IPS-NIHi11 (cell line): ENCODE measurements at places on chromosomes 16 and 17.

DNA sequence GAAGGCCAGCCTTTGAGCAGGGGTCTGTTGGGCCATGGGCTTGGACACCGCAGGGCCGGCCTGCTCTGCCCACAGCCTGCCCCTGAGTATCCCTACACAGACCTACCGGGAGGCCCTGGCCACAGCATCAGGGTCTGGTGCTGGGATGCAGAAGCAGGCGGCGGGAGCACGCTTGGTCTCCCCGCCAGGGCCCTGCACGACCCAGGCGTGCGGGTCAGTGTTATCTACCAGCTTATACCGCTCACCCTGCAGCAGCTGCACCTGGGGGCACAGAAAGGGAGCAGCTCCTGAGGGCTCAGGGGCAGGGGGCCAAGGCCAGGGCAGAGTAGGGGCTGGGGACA lies 8.8 kb downstream of the EVPL start:
- no peak for DNase-seq

- peak; percentile 60 for DNase-seq
These were observed 40.7 kb upstream of the ANKFY1 start for GRCh38 chr17:4304417-4305027.

GRCh38 chr17:2571523-2572303 lies 21.7 kb upstream of the PAFAH1B1 start:
- no peak for DNase-seq

DNA sequence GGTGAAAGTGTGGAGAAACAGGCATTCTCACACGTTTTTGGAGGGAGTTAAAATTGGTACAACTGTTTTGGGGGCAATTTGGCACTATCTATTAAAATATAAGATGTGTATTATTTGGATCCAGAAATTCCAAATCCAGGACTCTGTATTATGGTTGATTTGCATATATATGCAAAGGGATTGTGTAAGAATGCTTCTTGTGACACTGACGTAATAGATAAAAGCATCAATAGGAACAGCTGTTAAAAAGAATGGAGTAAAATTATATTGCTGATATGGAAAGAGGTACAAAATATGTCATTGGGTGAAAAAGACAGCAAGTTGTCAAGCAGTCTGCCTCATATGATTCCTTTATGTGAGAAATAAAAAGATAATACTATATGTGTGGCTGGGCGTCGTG lies 17.3 kb downstream of the FA2H start:
- DNase-seq, result no peak

GRCh38 chr17:79050551-79050950 lies 24.1 kb upstream of the ENGASE start:
- DNase-seq, result no peak

DNA sequence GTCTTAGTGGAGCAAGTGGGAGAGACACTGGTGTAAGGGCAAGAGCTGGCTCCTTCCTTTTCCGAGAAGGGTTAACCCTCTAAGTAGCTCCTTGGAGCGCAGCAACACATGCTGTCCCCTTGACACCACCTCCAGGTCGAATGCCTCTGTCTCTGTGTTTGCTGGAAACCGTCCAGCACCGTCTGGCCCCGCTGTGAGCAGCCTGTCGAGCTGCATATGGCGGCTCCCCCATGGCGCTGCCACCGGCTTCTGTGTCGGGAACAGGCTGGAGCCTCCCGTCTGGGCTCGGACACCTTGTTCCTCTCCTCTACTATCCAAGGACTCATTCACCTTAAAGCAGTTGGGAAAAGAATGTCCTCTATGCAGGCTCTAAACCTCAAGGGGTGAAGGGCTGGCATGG lies 28.9 kb upstream of the WSCD1 start:
- DNase-seq, result no peak

- DNase-seq, result no peak
These were observed 46.8 kb upstream of the TMEM97 start for GRCh38 chr17:28272166-28272565.

- DNase-seq, result no peak
These were observed 204.0 kb upstream of the CACNG5 start for GRCh38 chr17:66630828-66631472.

- no peak for DNase-seq
These were observed 276.3 kb upstream of the MYOCD start for GRCh38 chr17:12389421-12389820.

- no peak for DNase-seq
These were observed 8.3 kb upstream of the GALK1 start for GRCh38 chr17:75773121-75773807.

DNA sequence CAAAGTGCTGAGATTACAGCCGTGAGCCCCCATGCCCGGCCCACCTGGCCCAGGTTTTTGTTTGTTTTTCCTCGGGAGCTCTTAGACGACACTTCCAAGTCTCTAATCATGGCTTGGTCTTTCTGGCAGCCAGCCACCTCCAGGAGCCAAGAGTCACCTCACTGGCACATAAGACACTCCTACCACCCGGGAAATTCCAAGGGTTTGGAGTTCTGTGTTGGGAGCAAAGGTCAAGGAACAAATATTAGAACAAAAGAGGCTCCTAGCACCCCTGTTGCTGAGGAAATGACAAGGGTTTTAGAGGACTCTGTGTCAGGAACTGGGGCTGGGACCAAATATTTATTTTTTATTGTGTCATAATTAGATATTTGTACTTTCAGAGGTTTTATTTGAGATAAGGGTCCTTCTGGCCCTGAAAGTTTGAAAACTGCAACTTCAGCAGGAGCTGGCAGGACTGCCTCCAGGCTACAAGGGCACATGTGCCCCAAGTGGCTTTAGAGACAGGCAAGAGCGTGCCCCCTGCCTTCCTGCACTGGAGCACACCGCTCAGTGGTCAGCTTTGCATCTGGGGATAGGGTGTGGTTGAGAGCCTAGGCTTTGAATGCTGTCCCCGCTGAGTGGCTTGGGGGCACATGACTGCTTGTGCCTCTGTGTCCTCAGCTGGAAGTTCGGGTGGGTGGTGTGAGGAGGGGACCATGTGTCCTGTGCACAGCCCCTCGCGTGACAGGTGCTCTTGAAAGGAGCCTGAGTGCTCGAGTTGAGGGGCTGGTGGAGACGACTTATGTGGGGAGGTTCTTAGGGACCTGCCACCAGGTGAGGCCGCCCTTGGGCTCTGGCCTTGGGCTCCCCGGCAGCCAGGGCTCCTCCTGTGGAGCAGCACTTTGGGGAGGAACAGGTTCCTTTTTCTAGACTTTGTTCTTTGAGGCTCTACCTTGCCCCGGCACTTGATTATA lies 29.7 kb downstream of the MGRN1 start:
- no peak for DNase-seq

DNA sequence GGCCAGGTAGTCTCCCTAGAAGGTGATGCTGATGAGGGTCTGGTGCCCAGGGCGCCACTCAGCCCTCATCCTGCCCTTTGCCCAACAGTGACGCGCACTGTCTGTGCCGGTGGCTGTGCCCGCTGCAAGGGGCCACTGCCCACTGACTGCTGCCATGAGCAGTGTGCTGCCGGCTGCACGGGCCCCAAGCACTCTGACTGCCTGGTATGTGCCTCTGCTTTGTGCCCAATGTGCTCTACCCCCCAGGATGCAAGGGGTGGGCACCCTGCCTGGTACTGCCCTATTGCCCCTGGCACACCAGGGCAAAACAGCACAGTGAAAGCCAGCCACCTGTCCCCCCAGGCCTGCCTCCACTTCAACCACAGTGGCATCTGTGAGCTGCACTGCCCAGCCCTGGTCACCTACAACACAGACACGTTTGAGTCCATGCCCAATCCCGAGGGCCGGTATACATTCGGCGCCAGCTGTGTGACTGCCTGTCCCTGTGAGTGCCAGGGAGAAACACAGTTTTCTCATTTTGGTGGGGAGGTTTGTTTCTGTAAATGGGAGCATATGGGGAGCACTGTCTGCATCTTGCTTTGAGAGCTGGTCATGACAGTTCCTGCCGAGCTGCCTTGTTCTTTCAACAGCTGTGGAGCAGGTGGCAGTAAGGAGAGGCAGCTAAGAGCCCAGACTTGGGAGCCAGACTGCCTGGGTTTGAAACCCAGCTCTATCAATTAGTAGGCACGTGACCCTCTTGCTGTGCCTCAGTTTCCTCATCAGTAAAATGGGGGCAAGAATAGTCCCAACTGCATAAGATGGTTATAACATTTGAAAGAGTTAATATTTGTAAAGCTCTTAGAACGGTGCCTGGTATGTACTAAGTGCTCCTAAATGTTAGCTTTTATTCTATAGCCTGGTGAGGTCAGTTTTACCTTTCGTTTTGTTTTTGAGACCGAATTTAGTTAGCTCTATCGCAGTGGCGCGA lies 10.4 kb downstream of the ERBB2 start:
- DNase-seq, result no peak

GRCh38 chr17:5019475-5019956 lies 15.7 kb downstream of the SLC52A1 start:
- peak; percentile 52 for DNase-seq

DNA sequence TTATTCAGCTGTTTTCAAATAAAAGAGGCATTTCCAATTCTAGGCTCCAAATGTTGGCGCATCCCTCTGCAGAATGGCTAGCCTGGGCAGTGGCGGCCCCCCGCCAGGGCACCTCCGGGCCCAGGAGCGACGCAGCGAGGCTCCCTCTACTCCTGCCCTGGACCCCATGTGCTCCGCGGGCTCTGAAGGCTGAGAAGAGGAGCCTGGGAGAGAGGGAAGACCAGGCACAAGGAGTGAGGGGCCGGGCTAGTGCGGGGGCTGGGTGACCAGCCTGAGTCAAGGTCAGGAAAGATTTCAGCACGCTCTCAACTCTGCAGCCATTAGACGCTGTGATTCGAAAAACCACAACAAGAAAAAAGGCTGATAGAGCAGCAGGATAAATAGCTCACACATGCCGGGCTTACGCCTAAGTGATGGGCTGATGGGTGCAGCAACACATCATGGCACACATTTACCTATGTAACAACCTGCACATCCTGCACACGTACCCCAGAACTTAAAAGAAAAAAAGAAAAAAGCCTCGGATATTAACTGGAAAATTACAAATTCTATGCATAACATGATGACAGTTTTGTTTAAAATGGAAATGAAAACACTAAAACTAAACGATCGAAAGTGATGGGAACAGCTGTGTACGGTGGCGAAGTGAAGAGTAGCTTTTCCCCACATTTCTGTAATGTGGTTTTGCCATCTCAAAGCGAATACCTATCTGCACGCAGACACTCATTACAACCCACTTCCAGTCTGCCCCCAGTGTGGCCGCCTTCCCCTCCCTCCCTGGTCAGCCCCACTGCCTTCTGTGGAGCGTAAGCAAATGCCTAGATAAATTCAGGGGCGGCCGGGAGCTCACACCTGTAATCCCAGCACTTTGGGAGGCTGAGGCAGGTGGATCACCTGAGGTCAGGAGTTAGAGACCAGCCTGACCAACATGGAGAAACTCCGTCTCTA lies 44.4 kb downstream of the MAP1LC3B start:
- peak; percentile 50 for DNase-seq
